ENCODE measurements at places on chromosomes 11 and 22.

DNA sequence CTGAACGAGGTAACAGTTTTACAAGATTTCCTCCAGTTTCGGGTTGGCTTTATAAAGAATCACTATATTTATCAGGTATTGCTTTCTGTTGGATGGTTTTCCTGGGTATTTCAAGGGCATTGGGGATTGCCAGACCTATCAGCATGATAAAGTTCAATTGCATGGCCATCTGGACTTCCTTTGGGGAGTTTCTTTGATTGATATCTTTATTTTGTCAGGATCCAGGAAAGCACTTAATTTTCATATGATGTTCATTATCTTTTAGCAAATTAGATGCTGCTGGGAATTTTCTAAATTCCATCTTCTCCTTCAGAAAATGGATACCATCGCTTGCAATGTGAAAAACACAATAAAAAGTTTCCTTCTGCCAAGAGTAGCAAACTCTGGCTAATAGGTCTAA lies 21.2 kb downstream of the RFPL2 start:
- DNase-seq, result no peak

GRCh38 chr11:13040969-13041561 lies 31.9 kb downstream of the RASSF10 start:
- no peak for DNase-seq

- DNase-seq, result no peak
Measured at GRCh38 chr11:116547571-116547970, 225.2 kb downstream of the BUD13 start.

GRCh38 chr11:15248749-15249148 lies 134.0 kb downstream of the INSC start:
- no peak for DNase-seq

GRCh38 chr11:26510164-26510563 lies 61.9 kb downstream of the MUC15 start:
- DNase-seq, result no peak

- DNase-seq, result no peak
Measured at GRCh38 chr11:119362741-119363080, 16.2 kb upstream of the MFRP start.

DNA sequence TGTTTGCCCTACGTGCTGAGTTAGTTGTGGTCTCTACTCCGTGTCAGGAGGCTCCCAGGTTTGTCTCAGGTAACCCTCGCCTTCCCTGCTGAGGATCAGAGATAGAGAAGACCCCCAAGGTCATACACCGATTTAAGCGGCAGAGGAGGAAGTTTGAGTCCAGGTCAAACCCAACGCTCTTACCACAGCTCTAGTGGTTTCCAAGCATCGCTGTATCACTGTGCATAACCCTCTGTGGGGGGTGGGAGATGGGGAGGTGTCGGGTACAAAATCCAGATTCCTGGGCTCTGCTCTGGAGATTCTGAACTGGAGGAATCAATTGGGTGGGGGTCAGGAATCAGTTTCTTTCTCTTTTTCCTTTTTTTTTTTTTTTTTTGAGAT lies 627 bp downstream of the DNAJC4 start:
- no peak for DNase-seq

- DNase-seq, result no peak
Measured at GRCh38 chr11:130428316-130429119, at the start of gene ADAMTS8. TSS of gene ADAMTS8 (minus strand) at chr11:130428609. CDS start at chr11:130428286, 323 bp downstream.

DNA sequence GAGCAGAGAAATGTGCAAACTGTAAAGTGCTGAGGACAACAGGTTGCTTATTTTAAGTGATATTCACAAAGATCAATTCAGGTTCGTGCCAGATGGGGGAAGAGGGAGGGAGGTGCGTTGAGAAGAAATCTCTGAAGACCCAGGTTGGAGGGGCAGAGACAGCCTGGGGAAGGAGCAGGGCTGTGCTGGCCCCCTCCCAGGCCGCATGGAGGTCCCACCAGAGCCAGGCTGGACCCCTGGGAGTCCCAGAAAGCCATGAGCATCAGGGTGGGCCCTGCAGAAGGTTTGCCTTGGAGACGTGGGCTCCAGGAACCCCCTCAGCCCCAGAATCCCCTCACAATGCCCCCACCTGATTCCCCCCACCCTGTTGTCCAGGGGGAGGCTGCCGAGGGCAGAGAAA lies 47.4 kb downstream of the IGLL1 start:
- no peak for DNase-seq

DNA sequence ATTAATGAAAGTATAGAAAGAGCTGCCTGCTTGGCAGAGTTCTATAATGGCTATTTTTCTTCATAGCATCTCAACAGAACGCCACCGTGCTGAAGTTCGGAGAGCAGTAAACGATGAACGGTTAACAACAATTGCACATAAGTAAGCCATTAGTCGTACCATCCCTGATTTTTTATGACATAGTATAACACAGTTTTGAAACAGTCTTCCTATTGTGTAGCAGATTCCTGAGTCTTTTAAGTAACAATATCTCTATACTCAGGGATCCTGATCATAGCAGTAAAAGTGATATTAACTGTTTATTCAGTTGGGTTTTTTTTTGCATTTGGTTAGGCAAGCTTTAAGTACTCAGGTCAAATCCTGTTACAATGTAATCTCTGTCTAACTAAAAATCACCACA lies 8.4 kb downstream of the EMSY start:
- DNase-seq, result peak; percentile 22

DNA sequence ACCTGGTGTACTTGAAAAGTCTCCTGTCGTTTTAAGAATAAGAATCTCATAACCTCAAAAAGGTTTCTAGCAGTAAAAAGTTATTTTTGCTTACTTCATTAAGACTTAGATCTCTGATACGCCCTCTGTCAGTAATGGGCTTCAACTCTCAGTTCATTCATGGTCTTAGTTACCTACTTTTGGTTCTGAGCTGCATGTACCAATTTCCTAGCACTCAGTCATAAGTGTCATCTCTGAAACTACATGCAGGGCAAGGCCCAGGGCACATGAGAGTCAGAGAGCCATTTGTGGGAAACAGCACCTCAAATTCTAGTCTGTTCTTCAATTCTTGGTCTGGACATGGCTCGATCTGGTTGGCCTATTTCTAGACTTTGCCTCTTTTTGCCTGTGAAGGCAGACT lies 838.4 kb downstream of the FAM181B start:
- DNase-seq, result no peak

DNA sequence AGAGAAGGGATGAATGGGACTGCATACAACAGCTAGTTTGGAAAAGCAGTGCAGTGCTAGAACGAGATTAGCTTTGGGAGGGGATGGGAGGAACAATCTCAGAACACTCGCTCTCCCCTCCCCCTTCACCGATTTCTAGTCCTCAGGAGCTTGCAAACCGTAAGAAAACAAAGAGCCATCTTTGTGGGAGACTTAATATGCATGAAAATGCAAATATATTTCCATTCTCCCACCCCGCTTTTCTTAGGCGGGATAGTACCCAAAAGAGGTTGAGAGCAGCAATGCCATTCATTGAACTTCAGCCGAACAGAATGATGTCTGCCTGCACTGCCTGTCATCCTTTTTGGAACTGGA lies 1.1 kb downstream of the SPINDOC start:
- no peak for DNase-seq

GRCh38 chr22:36635483-36635882 lies 68.1 kb downstream of the CACNG2 start:
- DNase-seq, result no peak

DNA sequence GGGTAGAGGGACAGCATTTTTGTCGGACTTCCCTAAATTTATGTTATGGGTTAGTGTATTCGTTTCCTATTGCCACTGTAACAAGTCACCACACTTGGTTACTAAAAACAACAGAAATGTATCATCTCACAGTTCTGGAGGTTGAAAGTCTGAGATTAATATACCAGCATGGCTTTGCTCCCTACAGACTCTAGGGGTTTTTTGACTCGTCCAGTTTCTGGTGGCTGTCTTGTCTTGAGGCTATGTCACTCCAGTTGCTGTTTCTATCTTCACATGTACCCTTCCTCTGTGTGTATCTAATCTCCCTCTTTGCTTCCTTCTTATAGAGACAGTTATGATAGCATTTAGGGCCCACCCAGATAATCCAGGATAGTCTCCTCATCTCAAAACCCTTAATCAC lies 9.1 kb upstream of the CCDC179 start:
- no peak for DNase-seq

DNA sequence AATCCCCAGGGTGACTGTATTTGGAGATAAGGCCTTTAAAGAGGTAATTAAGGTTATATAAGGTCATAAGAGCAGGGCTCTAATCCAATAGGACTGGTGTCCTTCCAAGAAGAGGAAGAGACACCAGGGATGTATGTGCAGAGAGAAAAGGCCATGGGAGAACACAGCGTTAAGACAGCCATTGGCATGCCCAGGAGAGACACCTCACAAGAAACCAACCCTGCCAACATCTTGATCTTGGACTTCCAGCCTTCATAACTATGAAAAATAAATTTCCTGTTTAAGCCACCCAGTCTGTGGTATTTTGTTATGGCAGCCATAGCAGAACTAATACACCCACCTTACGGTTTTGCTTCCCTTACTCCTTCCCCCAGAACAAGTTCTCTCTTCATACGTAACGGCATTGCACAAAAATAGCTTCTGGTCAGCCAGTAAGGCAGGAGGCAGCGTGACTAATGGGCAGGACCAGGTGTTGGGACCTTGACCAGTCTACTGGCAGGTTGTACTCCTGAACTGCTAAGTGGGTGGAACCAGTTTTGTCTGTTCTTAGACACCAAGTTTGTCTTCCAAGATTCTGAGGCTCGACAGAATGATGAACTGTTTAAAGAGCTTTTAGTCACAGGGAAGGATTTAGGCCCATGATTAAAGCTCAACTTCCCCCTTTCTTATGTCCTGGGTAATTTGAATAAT lies 31.9 kb upstream of the UPB1 start:
- no peak for DNase-seq

DNA sequence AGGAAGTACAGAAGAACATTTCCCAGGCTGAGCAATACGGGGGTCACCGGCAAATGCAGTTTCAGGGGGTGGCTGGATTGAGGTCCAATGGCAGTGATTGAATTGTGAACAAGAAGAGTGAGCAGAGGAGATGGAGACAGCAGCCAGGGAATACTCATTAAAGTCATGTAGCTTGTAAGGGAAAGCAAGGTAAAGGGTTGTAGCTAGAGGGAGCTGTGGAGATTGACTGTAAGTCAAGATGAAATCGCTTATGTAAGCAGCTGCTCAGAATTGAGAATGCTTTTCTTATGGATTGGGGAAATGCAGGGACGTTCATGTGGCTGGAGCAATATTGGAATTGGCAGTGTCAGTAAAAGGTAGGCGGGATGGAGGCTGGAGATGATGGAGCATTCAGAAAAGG lies 111.4 kb upstream of the TBCEL start:
- peak; percentile 48 for DNase-seq

DNA sequence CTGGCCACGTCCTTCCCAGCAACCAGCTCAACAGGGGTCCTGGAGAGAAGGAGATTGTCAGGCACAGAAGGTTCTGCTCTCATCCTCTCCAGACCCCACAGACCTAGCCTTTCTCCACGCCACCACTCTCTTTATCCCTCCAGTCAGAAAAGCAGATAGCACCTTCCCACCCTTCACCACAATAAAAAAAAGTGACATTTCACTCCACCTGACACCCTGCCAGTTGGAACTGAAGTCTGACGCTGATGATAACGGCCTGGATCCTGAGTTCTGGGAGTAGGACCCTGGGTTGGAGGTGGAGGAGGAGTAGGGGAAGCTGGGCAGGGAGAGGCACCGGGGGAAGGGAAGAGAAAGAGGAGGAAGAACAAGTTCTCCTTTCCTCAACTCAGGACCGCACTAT lies 127.5 kb upstream of the ANO1 start:
- DNase-seq, result no peak

DNA sequence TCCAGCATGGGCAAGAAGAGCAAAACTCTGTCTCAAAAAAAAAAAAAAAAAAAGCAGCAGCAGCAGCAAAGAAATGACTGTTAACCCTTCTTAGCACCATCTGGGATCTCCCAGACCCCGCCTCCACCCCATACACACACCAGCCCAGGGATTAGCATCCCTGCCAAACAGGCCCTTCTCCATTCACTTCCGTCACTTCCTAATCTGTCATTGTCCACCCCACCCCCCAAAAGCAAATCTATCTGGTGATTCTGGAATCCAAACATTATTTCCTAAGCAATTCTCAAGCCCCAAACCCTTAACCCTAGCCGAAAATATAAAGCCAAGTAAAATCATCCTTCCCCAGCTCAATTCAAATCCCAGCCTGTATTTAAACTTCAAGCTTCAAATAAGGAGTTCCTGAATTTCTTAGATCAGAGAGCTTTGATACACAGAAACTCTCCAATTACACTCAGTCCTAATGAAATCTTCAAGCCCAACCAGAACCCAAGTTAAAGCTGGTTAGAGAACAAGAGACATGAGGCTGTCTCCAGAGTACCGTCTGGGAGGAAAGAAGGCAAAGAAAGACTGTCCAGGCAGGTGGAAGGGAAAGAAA lies 6.0 kb upstream of the AHNAK start:
- no peak for DNase-seq

- no peak for DNase-seq
Measured at GRCh38 chr11:26898799-26899198, 95.1 kb upstream of the FIBIN start.

DNA sequence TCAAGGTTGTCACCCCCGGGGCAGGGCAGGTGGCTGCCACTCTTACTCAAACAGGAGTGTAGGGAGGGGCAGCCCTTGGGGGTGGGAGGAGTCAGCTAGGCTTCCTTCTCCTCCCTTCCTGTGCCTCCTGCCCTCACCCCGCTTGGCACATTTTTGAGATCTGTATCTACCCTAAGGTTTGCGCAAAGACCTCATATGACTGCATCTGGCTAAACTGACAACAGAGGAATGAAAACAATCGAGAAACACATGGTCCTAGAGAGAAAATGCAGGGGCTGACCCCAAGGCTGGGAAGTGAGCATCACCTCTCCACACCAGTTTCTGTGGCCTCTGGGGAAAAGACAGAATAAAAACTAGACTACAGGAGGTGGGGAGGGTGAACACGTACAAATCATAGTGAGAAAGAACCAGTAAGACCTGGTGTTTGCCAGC lies 28.1 kb downstream of the IGSF9B start:
- DNase-seq, result no peak

DNA sequence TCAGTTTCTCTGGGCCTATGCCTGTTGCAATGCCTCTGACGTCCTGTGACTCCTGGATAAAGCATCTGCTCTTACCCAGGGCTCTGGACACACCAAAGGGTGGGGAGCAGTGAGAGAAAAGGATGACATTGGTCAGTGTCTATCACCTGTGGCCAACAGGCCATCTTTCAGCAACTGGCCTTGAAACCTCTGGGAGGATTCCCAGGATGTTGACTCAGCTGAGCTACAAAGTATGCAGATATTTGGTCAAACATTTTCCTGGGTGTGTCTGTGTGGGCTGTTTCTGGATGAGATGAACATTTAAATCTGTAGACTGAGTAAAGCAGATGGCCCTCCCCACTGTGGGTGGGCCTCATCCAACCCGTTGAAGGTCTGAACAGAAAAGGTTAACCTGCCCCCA lies 149.9 kb downstream of the SPATA19 start:
- DNase-seq, result no peak

- no peak for DNase-seq
Measured at GRCh38 chr11:133999355-133999754, 42.6 kb upstream of the IGSF9B start.
